ENCODE measurements at places on chromosomes 5 and 9. TPM values are rescaled to one million over a fixed set of nuclear protein-coding genes. Genes with fewer than 3 reads are reported as not detected.

Gene SLC1A1
- 0.05 TPM for total RNA-seq

Gene TRIP13
- total RNA-seq, result 28.8 TPM

Gene MAST4
- 38.3 TPM for total RNA-seq

Gene CPLANE1
- 5.5 TPM for total RNA-seq

Gene HAND1
- not detected for total RNA-seq

Gene AGXT2
- total RNA-seq, result not detected

Gene GNPDA1
- total RNA-seq, result 27.1 TPM

Measured in activated CD4-positive, alpha-beta memory T cell treated with anti-CD3 and anti-CD28 coated beads, Interleukin-2, amount 10 ng/mL, durations not matched to agents 7 days and 5 days (primary cell).